ENCODE measurements at places on chromosomes 7 and 10. TPM values are rescaled to one million over a fixed set of nuclear protein-coding genes. Genes with fewer than 3 reads are reported as not detected.

RNF32 gene
- total RNA-seq, result 3.0 TPM

ZNF804B gene
- not detected for total RNA-seq

TRIM4 gene
- 0.03 TPM for total RNA-seq

DNA sequence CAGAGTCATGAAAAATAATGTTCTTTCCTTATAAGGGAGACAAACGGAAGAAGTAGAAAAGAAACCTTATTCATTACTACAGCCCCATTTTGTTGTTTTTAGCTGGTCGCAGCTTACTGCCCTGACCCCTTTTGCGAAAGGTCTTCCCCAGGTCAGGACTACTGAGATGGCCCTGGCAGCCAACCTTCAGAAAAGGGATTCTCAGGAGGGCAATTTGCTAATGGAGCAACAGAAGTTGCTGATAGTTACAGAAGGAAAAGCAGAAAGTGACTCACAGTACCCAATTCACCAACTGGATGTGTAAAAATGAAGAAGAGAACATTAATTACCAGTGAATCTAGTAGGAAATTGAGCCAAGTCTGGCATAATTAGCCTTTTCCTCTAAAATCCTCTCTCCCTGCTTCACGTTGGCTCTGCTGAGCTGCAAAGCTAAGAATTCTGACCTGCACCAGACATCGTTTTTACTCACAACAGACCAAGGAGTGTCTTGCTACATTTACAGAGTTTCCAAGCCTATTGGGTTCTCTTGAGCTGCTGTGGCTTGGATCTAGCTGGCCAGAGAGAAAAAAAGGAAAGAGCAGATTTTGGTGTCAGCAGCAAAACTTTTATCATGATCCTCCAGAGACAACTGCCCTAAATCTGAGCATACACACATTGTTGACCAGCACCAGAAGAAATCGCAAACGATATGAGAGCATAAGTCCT is 499.9 kb upstream of the FZD8 start:
- peaks cover 20% of the 10 kb centered on the region for H3K4me1 ChIP-seq
- H3K4me3 ChIP-seq, result no peak overlapping the region
- no peak overlapping the region for H3K27ac ChIP-seq
- DNase-seq, result no peak
- no peaks in the 10 kb centered on the region for H3K27me3 ChIP-seq

- DNase-seq, result no peak
- no peak overlapping the region for H3K27ac ChIP-seq
- H3K36me3 ChIP-seq, result no peaks in the 10 kb centered on the region
- no peaks in the 10 kb centered on the region for H3K4me1 ChIP-seq
- H3K27me3 ChIP-seq, result no peaks in the 10 kb centered on the region
- H3K4me3 ChIP-seq, result no peak overlapping the region
These were observed 60.9 kb upstream of the LANCL2 start for GRCh38 chr7:55304018-55304762.

DNA sequence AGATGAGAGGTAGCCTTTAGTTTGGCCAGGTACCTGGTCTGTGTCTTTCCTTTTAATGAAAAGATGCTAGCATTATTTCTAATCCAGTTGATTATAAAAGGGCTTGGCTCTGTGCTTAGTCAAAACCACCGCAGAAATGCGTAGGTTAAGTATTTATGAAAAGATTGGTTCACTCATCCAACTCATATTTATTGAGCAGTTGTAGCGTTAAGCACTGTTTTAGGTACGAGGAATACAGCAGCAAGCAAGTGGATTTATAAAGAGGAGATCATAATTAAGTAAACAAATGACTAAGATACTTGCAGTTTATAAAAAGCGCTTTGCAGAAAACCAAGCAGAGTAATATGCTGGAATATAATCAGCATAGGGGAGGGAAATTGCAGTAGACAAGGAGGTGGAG is 129.8 kb downstream of the PPP1R17 start:
- no peak for DNase-seq
- H3K27me3 ChIP-seq, result peaks cover 7% of the 10 kb centered on the region
- H3K36me3 ChIP-seq, result no peaks in the 10 kb centered on the region
- H3K4me1 ChIP-seq, result no peaks in the 10 kb centered on the region

DNA sequence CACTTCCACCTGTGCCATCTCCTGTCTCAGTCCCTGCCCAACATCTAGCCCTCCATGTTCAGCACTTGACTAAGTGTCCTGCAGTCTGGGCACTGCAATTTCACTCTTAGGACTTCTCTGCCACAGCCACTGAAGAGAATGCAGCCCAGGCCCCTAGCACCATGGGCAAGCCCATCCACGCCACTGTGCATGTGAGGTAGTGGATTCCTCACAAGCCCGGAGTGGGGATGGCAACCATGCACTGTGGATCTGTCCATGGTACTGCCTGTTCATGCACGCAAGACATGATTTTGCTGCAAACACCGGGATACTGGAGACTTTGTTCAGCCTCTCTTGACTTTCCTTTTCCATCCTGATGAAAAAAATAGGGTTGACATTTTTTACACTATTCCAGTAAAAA is 12.3 kb downstream of the DDC start:
- H3K4me1 ChIP-seq, result peaks cover 26% of the 10 kb centered on the region
- H3K27ac ChIP-seq, result no peak overlapping the region
- peak; percentile 82 for DNase-seq

All from neural progenitor cell (in vitro differentiated cells).